Stimulated activated CD4-positive, alpha-beta T cell treated with anti-CD3 and anti-CD28 coated beads, TNF-alpha, amount 100 ng/mL, for 1 hour (primary cell): ENCODE measurements at places on chromosomes 12 and 14.

- DNase-seq, result no peak
Measured at GRCh38 chr14:56351861-56352260, 227.7 kb upstream of the TMEM260 start.

- no peak for DNase-seq
Measured at GRCh38 chr14:68781161-68782021, 11.5 kb downstream of the ZFP36L1 start.

DNA sequence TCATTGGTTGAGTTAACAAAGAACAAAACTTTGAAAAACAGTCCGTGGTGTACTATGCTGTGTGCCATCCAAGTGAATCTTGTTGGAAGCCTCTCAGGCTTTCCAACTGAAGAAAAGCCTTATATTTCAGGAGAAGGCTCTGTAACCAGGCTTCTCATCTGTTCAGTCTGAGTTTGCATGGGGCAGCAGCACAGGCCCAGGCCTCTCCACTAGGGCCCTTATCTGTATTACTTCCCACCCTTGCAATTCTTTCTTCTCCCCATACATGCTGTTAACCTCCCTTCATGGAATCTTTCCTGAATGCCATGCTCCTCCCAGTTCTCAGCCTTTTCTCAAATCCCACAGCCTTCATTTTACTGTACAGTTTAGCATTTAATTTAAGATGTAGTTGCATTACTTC, 28.3 kb downstream of the FRMD6 start:
- DNase-seq, result no peak

DNA sequence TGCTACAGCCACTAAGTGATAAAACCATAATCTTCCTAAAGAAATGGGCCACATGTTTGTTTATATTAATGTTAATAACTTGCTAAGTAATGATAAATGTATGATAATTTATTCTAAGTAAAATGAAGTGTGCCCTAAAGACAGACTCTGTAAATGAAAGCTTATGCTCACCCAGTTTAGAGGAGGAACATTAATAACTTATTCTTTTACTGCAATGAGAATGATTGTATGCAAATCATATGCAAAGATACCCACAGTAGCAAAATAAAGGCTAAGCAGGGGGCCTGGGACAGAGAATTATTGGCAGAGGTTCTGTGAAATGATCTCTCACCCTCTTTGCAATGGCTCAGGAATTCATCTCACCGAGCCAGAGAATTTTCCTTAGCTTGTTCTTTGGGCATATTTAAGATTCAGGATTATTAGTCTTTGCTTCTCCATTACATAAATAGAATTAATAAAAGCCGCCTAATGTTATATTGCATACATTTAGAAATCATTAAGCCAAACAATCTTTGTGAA, 75.9 kb downstream of the TMEM132D start:
- DNase-seq, result no peak

GRCh38 chr12:104620837-104621531, 164.2 kb downstream of the CHST11 start:
- DNase-seq, result no peak

GRCh38 chr12:26580619-26581018, 252.4 kb downstream of the ITPR2 start:
- no peak for DNase-seq
